ENCODE measurements at places on chromosomes 4 and X.

- ATAC-seq, result no peak
Observed at GRCh38 chr4:128658214-128658631, 151.3 kb upstream of the JADE1 start.

GRCh38 chr4:146567396-146567795, 45.7 kb upstream of the SLC10A7 start:
- no peak for ATAC-seq

GRCh38 chrX:124230655-124231450, 101.6 kb upstream of the TEX13D start:
- ATAC-seq, result no peak

DNA sequence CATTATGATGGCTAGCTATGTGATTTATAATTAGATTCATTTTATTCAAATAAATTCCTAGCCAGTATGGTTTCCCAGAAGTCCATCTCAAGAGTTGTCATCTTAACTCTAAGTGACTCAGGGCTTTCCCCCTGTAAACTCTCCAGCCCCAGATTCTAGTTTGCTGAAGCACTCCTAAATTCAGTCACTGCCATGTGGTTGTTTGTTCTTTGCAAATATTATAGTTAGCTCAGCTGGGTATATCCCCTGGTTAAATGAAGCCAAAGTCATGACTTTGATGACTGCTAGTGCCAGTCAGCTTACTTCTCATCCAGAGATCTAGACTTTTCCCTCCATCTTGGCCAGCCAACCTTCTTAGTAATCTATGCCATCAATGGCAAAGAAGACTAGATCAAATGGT, 126.0 kb downstream of the GRIA3 start:
- ATAC-seq, result no peak

DNA sequence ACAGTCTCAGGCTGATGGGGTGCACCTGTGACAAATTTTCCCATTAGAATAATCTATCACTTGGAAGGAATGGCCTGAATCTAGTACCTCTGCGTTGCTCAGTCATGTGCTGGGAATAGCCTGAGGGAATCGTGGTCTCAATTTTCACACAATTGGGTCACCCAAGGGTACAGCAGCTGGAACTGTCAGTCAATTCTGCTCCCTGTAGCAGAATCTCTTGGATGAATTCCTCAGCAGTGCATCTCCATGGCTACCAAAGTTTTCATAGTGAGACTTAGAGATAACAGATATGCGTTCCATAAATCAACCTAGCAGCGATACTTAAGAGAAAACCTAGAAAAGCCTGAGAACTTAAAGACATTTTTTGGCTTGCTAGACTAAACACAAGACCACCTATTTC, 288.7 kb upstream of the CTSO start:
- ATAC-seq, result no peak

GRCh38 chr4:42142591-42142990, 9.9 kb downstream of the BEND4 start:
- ATAC-seq, result no peak

DNA sequence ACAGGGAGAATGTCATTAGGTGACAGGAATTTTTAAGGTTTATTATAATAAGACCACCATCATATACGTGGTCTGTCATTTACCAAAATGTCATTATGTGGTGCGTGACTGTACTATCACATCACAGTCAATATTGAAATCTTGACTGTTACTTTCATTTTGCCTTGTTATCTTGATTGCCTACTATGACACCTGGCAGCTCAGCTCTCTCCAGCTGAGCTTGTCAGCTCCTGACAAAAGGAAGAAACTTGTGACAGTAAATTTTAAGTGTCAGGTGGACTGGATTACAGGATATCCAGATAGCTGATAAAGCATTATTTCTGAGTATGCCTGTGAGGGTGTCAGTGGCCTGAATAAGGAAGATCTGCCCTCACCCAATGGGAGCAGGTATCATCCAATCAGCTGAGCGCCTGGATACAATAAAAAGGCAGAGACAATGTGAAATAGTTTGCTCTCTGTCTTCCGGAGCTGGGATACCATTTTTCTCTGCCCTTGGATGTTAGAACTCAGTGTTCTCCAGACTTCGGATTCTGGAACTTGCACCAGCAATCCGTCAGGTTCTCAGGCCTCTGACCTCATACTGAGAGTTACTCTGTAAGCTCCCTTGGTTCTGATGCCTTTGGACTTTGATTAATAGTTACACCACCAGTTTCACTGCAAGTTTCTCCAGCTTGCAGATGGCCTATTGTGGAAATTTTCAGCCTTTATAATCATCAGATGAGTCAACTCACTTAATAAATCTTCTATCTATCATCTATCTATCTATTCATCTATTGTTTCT, 1454.7 kb upstream of the IGFBP7 start:
- no peak for ATAC-seq

GRCh38 chr4:54333657-54334056, 104.6 kb downstream of the PDGFRA start:
- no peak for ATAC-seq

DNA sequence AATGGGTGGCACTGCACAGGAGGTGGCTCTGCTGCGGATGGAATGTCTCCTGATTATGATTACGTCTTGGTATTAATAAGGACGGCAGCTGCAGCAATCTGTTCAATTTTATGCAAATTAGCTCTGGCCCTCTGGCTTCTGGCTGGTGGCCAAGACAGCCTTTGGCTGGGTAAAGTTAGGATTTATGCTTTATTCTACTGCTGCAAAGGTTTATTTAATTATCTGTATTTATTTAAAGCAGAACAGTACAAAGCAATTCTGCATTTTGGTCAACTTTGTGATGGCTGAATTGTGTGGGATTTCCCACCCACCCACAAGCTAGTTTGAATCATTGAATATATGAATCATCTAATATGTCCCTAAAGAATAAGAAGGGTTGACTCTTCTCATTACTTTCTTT, 745.6 kb upstream of the FAM241A start:
- no peak for ATAC-seq

DNA sequence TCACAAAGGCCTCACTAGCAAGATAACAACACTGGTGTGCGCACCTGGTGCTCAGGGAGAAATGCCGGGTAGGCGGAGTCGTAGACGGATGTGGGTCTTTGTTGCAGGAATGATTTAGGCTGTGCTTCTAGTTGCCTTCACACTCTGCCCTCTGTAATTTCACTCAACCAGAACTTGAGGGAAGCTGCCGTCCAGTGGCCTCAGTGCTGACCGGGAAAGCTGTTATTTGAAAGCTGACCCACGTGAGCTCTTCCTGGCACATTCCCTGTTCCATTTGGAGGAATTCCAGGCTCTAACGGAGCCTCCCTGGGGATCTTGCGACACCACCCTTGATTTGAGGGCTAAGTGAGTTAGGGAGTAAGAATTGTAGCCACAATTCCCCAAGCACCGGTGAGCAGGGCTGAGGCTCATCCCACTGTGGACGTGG, 15.9 kb downstream of the SH3TC1 start:
- no peak for ATAC-seq

GRCh38 chr4:37685161-37685822, 884 bp downstream of the RELL1 start:
- no peak for ATAC-seq

- ATAC-seq, result no peak
Observed at GRCh38 chrX:38796946-38797345, 4.3 kb upstream of the MID1IP1 start.

- ATAC-seq, result no peak
Observed at GRCh38 chr4:8355864-8356565, 84.5 kb downstream of the ACOX3 start.

DNA sequence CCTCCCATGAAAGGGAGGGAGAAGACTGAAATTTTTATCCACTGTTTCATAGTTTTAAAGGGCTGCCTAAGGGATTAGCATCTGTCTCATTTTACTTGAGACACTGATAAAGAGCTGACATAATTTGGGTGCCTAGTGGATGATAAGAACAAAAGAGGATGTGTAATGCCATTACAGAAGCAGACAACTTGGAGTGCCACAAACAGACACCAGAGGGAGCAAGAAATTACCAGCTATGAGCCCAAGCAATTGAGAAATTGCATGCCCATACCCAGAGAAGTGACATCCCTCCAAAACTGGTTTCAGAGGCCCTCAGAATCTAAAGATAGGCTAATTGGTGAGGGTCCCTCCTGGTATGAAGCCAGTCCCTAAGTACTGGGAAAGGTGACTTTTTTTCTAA, 38.5 kb upstream of the POU3F4 start:
- no peak for ATAC-seq

- ATAC-seq, result no peak
Observed at GRCh38 chr4:10154241-10154640, 37.6 kb upstream of the WDR1 start.

- ATAC-seq, result no peak
Observed at GRCh38 chrX:66399273-66399672, 235.2 kb downstream of the HEPH start.

GRCh38 chrX:40938423-40938822, 146.8 kb upstream of the USP9X start:
- no peak for ATAC-seq

GRCh38 chr4:112982680-112983079, 66.8 kb upstream of the ANK2 start:
- ATAC-seq, result peak; percentile 44

DNA sequence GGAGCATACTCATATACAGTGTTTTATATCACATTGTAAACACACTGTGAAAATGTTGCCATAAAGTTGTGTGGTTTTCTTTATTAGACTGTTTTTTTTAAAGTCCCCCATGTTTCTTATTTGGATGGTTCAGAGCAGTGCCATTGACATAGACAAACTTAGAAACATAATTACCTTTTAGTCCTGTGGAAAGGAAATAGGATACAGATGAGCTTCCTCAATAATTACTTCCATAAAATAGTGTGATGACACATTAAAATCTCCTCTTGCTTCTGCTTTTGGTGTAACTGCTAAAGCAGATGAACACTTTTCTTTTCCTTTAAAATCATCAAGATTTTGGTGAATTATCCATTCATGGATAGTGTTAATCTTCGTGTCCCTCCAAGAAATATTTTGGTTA, 52.9 kb upstream of the LIMCH1 start:
- no peak for ATAC-seq

DNA sequence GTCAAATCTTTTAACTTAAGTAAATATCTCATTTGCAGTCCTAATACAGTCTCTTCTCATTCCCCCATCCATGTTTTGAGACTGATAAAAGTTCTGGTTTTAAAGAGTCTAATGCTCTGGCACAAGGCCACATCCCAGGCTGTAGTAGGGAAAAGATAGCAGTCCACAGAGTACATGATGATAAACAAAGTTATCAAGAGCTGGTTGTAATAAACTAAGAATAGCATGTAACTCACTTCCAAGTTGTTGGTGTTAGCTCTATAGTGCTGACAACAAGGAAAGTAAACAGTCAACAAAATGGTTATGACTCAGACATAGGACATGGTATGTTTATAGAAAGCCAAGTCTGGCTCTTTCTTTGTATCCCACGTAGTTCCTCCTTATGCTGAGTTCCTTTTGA, 21.8 kb upstream of the AREG start:
- no peak for ATAC-seq

DNA sequence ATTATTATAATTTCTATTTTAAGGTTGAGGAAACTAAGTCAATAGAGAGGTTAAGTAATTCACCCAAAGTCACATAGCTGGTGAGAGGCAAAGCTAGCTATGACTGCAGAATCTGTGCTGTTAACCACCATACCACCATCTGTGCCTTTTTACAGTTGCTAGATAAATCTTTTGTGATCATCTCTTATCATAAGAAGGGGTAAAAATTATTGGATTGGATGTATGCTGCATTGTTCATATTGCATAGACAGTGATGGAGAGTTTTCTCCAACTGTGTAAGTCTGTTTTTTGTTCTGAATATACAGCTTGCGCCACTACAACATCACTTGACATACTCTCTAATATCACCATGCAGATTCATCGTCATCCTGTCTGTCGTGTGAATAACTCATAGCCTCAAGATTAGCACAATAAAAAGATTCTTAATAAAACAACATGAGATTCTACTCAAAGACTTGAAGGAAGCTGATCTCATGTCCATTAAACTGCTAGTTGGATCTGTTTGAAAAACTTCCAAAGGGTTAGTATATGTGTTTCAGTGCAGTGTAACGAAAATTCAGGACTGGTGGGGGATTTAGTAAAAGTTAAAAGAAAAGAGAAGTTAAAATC, 495.9 kb downstream of the SPRY1 start:
- ATAC-seq, result no peak

DNA sequence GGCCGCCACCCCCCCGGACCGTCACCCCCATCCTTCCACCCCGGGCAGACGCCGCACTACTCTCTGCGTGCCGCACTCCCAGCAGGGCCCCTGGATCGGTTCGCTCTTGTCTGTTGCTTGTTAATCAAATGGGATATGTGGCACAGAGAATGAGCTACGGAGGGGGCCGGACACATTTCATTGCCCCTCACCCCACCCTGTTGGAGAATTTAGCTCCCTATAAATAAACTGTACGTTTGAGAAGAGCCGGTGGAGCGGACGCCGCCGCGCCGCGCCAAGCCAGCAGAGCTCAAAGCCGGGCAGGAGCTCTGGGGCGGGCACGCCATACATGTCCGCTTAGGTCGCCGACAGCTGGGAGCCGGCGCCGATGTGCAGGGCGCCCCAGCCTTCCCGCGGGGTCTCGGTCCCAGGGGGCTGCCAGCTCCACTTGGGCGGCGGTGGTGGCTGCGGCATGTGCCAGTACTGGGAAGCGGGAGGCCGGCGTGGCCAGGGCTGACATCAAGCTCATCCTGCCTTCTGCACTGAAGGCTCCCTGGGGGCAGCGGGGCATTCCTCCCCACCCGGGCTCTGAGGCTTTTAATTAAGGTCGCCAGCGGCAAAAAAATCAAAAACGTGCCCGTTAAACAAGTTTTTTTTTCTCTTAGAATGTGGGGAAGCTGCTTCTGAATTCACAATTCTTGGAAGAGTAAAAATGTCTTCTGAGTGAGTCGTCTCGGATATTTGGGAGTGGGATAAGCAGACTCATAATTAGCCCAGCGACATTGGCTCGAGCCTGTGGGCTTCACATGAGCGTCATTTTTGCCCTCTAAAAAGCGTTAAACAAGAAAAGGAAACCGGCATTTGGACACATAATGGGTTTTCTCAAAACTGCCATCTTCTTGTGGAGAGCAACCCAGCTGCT, 1.1 kb upstream of the PCDH19 start:
- ATAC-seq, result peak; percentile 22

DNA sequence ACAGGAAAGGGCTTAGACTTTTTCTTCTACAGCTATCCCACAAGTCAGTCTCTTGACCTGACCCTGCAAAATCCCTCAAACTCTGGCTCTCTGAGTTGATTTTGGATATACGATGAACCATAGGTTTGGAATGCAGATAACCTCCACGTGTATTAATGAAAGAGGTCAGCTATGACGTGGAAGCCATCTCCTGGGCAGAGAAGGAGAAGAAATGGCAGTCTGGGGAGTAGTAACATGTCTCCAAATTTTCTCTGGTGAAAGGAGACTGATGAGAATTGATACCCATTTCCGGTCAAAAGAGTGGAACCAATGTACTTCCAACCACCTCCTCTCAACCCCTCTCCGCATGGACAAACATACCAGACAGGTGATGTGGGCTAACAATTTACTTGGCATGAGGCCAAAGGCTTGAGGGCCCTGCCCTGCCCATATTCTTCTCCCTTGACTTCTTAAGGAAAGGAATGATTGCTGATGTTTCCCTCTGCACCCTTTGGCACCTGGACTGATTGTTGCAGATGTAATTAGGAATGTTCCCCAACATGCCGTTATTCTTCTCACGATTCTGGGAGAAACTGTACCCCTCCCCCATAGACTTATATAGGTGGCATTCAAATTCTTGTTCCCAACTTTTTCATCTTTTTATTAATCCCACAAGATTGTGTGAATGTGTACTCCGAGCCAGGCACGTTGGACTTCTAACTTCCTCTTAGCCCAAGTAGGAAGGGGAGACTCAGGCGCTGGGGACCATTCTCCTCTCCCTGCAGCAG, 580 bp upstream of the PLS3 start:
- no peak for ATAC-seq

Measured in motor neuron (in vitro differentiated cells).